ENCODE measurements at places on chromosomes 3 and 15.

- no peak for DNase-seq
These were observed 63.7 kb downstream of the KLF15 start for GRCh38 chr3:126293370-126294082.

DNA sequence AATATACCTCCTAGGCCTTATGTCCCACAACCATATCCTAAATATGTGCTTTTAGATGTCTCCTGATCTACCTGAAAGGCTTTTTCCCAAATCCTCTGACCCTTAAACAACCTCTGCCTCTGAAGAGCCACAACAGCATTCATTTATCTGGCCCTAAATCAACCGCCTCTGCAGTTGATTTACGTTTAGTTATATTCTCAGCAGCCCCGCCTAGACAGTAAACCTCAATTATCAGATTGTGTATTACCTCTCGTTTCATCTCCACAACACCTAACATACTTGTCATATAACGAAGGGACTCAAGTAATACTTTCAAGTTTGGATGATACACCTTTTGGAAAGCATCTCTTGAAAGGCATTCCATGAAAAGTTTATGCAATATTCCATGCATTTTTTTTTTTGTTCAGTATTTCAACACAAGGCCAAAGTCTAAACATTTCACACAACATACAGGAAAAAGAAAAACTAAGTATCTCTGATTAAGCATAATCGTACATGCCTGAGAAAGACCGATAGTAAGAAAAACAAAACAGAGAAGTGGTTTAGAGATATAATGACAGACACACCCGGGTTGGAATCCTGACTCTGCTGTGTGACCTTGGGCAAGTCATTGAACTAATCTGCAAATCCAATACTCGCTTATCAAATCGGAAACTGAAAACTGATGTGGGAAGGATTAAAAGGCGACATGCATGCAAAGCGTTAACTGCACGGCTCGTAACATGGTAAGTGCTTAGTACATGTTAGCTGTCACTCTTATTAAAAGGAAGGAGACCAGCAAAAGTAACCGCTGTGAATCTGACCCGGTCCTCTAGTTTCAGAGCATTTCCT, 778 bp downstream of the CRBN start:
- DNase-seq: no peak

- no peak for DNase-seq
These were observed 103.8 kb downstream of the GAP43 start for GRCh38 chr3:115727135-115727534.

GRCh38 chr15:60840703-60841411, 361.9 kb upstream of the ICE2 start:
- no peak for DNase-seq
